ENCODE measurements at places on chromosomes 11 and 22. TPM values are rescaled to one million over a fixed set of nuclear protein-coding genes. Genes with fewer than 3 reads are reported as not detected.

CYP2D6 gene
- 0.69 TPM for total RNA-seq

PRR33 gene
- not detected for total RNA-seq

LRRC32 gene
- total RNA-seq: 1.3 TPM

TMEM121B gene
- total RNA-seq: 0.08 TPM

CRYAB gene
- 56.5 TPM for total RNA-seq

PDGFB gene
- not detected for total RNA-seq

- H3K4me1 ChIP-seq: peaks cover 56% of the 10 kb centered on the region
- no peaks in the 10 kb centered on the region for H3K36me3 ChIP-seq
- H3K4me3 ChIP-seq: peak overlapping the region; percentile 79
- peak overlapping the region; percentile 22 for H3K27ac ChIP-seq
Observed at GRCh38 chr11:131691181-131692041, 321.0 kb downstream of the NTM start.

DNA sequence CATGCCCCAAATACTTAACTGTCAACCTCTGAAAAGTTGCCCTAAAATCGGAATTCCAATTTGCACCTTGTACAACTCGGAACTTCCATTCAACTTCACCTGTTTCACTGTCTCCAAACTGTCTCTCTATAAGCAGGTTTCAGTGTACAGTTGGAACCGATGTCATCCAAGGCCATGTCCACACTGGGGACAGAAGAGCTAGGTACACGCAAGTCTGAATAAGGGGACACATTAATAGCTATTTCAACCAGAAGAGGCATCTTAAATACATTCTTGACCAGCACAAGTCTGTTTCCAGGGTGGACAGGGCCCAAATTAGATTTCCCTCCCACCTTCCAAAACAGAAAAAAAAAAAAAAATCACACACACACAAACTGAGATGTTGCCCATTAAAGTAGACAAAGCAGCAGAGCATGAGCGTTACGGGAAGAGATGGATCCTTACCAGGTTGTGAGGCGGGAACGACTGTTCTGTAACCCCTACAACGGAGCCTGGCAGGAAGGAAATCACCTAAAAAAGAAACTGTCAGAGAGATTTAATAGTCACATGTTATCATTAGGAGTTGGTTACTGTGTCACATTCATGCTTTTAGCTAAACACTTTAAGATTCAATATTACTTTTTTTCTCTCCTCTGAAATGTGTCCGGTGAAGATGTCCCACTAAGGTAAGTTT, 1.7 kb downstream of the CREBZF start:
- H3K4me1 ChIP-seq: peaks cover 47% of the 10 kb centered on the region
- 0 out of 2 replicates have a peak, but pooled peaks cover 3% of the 10 kb centered on the region for H3K27me3 ChIP-seq
- peak overlapping the region; percentile 98 for H3K4me3 ChIP-seq
- H3K36me3 ChIP-seq: peaks cover 56% of the 10 kb centered on the region

- no peak for DNase-seq
- no peak overlapping the region for H3K27ac ChIP-seq
- H3K36me3 ChIP-seq: no peaks in the 10 kb centered on the region
- H3K27me3 ChIP-seq: no peaks in the 10 kb centered on the region
Observed at GRCh38 chr11:88680806-88681205, 343.3 kb upstream of the CTSC start.

GRCh38 chr11:86922225-86922624, 33.0 kb downstream of the FZD4 start:
- no peak overlapping the region for H3K4me3 ChIP-seq
- no peak overlapping the region for H3K27ac ChIP-seq
- no peaks in the 10 kb centered on the region for H3K27me3 ChIP-seq
- no peak for DNase-seq
- H3K4me1 ChIP-seq: peaks cover 31% of the 10 kb centered on the region

GRCh38 chr11:131977854-131978253, 607.4 kb downstream of the NTM start:
- no peaks in the 10 kb centered on the region for H3K27me3 ChIP-seq
- H3K36me3 ChIP-seq: no peaks in the 10 kb centered on the region
- peak; percentile 66 for DNase-seq
- peaks cover 66% of the 10 kb centered on the region for H3K4me1 ChIP-seq

DNA sequence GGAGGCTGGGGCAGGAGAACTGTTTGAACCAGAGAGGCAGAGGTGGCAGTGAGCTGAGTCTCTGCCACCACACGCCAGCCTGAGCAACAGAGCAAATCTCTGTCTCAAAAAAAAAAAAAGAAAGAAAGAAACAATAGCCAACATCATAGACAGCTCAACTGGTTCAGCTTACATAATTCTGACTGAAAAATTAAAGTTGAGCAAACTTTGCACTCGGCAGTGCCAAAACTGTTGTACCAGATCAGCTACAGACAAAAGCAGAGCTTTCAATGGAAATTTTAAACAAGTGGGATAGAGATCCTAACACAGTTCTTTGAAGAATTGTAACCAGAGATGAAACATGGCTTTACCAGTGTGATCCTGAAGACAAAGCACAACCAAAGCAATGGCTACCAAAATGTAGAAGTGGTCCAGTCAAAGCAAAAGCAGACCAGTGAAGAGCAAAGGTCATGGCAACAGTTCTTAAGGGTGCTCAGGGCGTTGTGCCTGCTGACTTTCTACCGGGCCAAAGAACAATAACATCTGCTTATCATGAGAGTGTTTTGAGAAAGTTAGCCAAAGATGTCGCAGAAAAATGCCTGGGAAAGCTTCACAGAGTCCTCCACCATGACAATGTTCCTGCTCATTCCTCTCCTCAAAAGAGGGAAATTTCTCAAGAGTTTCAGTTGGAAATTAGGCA, 59.3 kb downstream of the TTC28 start:
- DNase-seq: no peak
- H3K27me3 ChIP-seq: no peaks in the 10 kb centered on the region
- no peak overlapping the region for H3K27ac ChIP-seq
- no peak overlapping the region for H3K4me3 ChIP-seq
- H3K36me3 ChIP-seq: no peaks in the 10 kb centered on the region
- no peaks in the 10 kb centered on the region for H3K4me1 ChIP-seq

All from HFFc6 (cell line).